ENCODE measurements at places on chromosomes 12 and 14. TPM values are rescaled to one million over a fixed set of nuclear protein-coding genes. Genes with fewer than 3 reads are reported as not detected.

GRCh38 chr14:72653026-72653425 is 240.9 kb downstream of the DPF3 start:
- no peak for DNase-seq

- DNase-seq: peak; percentile 55
These were observed 466 bp downstream of the KICS2 start for GRCh38 chr12:64221651-64222008.

- DNase-seq: no peak
These were observed 195.2 kb downstream of the APAF1 start for GRCh38 chr12:98840325-98840724.

DNA sequence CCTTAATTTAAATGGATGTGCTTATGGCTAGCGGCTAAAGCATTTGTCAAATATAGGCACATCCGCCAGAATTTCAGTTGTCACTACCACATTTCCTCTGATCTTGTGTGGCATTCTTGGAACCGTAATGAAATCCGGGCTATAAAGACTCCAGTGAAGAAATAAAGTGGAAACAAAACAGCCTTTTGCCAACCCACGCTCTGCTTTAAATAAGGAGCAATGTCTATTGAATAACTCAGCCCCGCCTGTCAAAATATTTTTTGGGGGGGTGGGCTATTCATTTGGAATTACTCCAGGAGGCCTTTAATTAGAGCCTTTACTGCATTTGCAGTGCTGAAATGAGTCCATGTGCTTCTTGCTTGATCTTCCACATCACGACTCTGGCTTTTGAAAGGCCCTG is 179.6 kb upstream of the RPH3A start:
- no peak for DNase-seq

DNA sequence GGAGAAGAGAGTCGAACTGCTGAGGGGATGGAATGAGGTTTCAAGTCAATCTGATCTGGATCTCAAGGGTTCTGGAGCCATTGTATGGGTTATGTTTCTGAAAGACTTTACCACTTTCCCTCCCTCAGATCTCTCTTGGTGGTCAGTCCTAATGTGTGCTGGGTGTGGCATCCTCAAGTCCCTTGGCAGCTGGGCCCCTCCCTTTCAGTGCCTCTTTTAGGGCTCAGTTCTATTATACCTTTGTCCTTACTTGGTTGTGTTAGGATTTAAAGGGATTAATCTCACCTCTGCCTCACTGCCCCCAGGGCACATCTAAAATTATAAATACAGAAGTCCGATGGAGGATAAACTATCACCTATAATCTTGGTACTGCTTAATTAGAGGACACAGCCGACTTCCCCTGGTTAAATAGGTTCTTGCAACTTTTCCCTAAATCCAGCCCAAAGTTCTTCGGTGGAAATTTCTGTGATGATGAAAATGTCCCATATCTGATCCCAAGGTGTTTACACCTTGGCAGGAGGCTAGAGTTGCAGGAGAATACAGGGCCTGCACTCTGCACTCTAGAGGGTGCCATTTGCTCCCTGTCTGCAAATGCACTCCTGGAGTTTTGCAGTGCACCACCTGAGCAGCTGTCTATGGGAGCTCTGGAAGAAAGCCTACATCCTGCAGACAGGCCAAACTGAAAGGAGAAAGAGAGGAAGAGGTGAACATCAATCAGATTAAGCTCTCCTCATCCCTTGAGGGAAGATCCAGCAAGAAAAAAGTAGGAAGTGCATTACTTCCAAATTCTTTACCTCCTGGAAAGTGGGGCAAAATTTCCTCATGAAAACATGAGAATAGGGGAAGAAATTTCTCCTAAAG is 106.8 kb downstream of the NUAK1 start:
- DNase-seq: no peak

GRCh38 chr12:81617915-81618314 is 141.2 kb downstream of the PPFIA2 start:
- DNase-seq: no peak

- DNase-seq: no peak
These were observed 10.3 kb downstream of the TESPA1 start for GRCh38 chr12:54974279-54974678.

- no peak for DNase-seq
These were observed 40.8 kb upstream of the SLC38A2 start for GRCh38 chr12:46413368-46413767.

- DNase-seq: no peak
These were observed 486.1 kb downstream of the GLT1D1 start for GRCh38 chr12:129339336-129339735.

DNA sequence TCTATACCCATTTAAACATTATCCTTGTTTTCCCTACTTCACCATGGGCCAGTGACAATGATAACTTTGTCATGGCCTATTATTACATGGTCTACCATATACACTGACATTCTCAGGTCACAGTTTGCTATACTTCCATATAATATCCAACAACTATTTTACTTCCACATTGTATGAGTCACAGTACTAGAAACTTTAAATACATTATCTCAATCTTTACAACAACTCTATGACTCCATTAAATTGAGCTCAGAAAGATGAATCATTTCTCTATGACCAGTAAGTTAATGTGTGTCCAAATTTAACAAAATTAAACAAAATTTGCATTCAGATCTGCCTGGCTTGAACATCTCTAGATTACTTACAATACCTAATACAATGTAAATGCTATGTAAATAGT is 93.9 kb downstream of the PLEKHG7 start:
- DNase-seq: peak; percentile 11

DNA sequence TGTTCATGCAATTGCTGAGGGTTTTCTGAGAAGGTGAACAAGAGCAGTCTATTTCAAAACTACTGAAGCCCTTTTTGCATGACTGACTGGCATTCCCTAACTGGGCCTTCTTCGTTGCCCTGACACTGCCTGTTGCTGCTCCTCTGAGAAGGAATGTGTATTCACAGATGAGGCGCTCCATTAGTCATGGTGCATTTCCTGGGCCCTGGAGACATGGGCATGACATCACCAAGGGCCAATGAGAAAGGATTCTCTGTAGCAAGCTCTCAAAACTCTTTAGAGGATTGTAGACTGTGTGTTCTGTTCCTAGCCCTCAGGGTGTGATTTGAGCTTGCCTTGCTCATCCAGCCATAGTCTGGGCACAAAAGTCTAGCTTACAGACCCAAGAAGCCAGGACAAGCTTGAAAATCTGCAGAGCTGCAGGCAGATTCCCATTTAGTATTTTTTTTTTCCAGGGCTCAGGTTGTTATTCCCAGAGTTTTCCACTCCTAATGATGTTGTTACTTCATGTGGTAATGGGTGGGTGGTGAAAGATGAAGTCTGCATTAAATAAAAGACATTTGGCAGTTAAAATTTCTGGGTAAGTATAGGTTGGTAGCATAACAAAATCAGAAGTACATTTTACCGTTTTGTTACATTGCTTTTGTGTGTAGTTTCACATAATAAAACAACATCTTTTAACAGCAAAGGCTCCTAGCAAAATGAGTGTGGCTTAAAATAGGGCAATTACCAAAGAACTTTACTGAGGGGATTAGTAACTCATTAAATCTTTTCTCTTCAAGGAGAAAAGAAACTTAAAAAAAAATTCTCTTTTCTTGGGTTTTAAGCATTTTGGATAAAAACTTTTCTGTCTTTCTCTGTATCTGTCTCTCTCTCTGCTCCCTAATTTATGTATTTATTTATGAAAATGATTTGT is 318.4 kb downstream of the RAD51B start:
- peak; percentile 98 for DNase-seq

Gene COPS7A
- total RNA-seq: 51.5 TPM

Gene GPRC5D
- total RNA-seq: not detected

Gene BATF
- total RNA-seq: not detected

Gene FAM181A
- total RNA-seq: not detected
